Stimulated activated CD4-positive, alpha-beta T cell treated with anti-CD3 and anti-CD28 coated beads, Interleukin-15, amount 100 ng/mL, for 24 hours (primary cell): ENCODE measurements at places on chromosomes 7 and 10.
A peak's percentile ranks its signal among the peaks of the same experiment; 100 is the strongest.

DNA sequence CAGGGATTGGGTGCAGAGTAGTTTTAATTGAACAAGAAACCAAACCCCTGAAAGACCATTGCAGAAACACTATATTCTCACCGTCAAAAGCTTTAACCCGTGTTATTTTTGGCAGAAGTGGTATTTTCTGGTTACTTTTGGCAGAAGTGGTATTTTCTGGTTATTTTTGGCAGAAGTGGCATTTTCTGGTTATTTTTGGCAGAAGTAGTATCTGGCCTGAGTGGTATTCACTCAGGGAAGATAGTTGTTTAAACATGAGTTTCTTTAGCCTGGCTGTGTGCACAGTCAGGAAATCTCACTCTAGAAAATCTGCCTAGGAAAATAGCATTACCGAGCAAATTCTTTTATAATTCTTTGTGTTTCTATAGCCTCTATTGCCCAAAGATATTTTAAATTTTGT lies 322.7 kb downstream of the GFRA1 start:
- DNase-seq, result no peak

DNA sequence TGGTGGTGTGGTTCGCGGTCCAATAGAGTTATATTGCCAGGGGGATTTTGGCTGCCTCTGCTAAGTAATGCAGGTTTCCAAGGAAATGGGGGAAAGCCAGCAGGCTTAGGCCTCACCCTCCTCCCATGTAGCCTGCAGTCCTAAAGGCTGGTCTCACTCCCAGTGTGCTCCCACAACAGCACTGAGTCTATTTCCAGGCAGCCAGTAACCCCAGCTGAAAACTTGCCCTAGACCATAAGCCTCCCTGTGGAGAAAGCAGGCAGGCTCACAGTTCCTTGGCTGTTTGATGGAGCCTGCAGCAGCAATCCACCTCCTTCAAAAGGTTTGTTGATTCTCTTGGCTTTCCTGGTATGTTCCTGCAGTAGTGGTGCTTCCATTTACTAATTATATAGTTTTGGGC lies 220.0 kb upstream of the ZNF804B start:
- DNase-seq, result no peak

DNA sequence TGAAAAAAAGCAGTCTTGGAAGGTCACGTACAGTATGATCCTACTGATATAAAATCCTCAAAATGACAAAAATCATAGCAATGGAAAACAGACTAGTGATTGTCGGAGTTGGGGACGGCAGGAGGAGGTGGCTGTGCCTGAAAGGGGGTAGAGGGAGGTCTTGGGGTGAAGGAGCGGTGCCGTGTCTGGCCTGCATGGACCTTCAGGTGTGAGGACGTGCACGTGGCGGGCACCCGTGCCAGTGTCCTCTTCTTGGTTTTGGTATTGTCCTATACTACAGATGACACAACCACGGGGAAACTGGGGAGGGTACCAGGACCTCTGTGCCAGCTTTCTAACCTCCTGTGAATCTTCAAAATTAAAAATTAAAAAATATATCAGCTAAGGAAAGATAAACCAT lies 73.0 kb downstream of the COBL start:
- DNase-seq, result no peak

- no peak for DNase-seq
These were observed 23.0 kb downstream of the TMEM120A start for GRCh38 chr7:75971309-75971960.

DNA sequence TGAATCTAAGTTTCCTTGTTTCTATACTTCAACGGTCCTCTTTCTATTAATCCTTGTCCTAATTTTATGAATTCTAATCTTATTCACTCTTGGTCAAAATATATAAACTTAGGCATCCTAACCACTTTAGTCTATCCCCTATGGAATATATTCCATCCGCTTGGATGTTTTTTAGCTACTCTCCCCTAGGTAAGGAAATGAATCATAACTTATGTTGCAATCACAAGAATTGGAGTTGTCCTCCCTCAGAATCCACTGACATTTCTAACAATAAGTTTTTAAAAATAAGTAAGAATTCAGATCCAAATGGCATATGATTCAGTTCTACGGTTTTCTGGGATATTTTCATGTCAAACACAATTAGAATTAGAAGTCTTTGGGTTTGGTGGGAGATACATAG lies 1081.6 kb downstream of the SORCS1 start:
- DNase-seq, result no peak

GRCh38 chr10:75236178-75236825 lies 545 bp upstream of the COMTD1 start:
- DNase-seq, result no peak

DNA sequence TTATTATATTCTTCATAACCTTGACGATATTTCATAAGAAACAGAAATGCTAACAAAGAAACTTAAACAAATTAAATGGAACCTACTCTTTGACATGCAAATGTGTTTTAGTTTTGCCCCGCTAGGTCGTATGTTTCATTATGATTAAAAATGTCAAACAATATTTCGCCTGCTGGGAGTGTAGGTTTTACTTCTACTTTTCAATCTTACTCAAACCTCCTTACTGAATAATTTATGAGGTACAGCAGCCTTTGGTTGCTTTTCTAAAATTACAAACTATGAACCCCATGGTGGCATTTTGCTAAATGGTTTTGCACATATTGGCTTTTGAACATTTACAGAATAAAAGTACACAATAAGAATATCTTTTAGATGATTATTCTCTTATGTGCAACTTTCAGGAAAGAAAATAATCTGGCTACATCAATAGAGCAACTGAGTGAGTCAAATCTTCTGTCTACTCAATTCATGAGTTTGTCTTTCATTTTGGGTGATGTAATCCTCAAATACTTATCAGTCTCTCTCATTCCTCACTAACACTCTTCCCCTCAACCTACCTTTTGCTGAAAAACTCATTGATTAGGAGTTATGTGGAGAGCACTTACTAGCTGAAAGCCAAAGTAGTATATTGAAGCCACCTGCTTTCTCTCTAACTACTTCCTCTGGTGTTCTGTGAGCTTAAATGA lies 1226.4 kb downstream of the XPNPEP1 start:
- DNase-seq, result no peak

- peak; percentile 49 for DNase-seq
These were observed 33.8 kb upstream of the ZFAND2A start for GRCh38 chr7:1193593-1194424.

DNA sequence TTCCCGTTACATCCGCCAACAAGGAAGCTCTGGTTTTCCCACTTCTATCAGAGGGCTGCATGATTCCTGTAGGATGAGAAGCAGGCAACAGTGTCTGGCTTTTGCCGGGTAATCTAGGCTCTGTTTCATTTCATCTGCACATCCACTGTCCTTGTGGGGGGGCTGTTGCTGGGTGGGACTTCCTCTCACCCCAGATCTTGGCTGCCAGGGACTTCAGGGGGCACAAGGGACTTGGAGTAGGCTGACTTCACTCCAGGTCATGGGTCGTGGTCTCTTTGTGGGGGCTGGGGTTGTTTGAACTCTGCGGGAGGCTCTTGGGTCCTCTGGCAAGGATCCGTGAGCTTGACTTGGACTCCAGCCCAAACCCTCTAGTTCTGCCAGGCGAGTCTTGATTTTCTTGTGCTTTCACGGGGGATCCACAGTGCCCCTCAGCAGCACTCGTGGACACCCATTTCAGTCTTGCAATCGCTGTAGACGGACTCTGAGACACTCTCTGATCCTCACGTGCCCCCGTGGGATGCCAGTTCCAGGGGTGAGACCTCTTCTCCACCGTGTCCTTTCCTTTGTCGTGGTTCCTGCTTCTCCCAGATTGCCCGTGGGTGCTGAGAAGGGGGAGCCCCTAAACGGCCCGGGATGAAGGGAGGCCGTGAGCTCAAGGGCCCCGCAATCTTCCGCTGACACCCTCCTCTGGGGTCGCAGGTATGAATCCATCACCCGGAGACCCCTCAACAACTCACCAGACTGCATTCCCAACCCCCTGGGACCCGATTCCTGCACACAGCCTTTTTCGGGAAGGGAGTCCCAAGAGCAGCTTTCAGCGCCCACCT lies 21.4 kb upstream of the ZNF273 start:
- no peak for DNase-seq

DNA sequence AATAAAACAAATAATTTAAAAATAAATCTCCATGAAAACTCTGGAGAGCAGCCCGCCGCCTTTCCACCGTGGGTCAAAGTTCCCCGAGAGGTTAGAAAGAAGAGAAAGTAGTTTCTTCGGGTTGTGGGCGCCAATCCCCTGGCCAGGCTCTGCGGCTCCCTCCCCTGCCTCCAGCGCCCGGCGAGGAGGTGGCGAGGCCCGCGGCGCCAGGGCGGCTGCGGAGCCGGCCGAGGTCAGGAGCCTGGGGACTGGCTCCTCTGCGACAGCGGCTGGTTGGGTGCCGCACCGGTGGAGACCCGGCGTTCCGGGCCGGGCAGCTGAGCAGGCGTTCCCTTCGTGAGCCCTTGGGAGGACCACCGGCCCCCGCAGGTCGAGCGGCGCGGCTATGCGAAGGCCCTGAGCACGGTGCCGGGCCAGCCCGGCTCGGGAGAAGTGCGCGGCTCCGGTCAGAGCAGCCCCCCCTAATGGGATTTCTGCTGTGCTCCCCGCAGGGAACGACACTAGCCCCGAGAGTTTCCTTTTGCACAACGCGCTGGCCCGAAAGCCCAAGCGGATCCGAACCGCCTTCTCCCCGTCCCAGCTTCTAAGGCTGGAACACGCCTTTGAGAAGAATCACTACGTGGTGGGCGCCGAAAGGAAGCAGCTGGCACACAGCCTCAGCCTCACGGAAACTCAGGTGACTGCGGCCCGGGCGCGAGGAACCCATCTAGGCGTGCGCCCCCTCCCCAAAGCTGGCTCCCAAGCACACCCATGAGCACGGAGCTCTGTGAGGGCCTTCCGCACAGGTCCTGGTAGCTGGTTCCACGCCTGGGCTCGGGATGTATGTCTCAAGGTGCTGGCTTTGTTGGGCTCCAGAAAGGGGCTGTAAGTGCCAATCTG lies 2.8 kb downstream of the EMX2 start:
- DNase-seq, result no peak

- DNase-seq, result peak; percentile 36
These were observed 83.0 kb upstream of the ADRB1 start for GRCh38 chr10:113960617-113961181.

DNA sequence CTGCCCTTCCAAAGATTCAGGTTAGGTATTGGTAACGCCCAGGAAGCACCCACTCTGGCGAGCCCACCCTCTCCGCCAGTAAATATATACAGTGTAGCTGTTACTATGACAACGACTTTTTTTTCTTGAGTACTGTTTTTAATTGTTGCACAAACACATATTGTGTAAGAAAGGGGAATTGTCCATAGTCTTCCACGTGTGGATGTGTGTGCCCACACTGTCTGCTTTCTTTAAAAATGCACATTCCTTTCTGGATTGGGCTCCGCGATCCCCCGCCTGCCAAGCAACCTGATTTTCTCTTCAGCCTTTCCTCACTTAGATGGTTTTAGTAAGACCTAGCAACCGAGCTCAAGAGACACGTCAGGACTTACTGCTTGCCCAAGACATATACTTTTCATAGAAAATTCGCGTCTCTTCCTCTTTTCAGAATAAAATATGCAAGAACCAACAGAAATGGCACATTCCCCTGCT lies 247.8 kb downstream of the EBF3 start:
- DNase-seq, result no peak

- DNase-seq, result no peak
These were observed 3.5 kb downstream of the SH2D4B start for GRCh38 chr10:80540981-80541750.

DNA sequence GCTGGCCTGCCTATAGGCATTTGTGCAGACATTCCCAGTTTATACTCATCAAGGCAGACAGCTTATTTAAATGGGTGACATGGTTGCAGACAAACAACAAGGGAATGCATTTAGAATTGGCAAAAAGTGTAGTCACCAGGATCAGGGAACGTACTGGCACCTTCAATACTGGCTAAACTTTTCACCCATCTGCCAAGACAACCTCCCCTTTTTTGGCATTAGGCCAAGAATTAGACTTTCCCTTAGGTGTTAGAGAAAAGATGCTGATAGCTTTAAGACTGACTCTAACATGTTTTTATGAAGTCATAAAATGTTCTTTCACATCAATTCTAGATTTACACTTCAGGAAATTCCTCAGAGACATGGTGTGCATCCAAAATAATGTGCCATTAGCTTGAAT lies 365.9 kb downstream of the PHTF2 start:
- DNase-seq, result no peak

- DNase-seq, result no peak
These were observed 3.4 kb downstream of the INHBA start for GRCh38 chr7:41699516-41699915.

DNA sequence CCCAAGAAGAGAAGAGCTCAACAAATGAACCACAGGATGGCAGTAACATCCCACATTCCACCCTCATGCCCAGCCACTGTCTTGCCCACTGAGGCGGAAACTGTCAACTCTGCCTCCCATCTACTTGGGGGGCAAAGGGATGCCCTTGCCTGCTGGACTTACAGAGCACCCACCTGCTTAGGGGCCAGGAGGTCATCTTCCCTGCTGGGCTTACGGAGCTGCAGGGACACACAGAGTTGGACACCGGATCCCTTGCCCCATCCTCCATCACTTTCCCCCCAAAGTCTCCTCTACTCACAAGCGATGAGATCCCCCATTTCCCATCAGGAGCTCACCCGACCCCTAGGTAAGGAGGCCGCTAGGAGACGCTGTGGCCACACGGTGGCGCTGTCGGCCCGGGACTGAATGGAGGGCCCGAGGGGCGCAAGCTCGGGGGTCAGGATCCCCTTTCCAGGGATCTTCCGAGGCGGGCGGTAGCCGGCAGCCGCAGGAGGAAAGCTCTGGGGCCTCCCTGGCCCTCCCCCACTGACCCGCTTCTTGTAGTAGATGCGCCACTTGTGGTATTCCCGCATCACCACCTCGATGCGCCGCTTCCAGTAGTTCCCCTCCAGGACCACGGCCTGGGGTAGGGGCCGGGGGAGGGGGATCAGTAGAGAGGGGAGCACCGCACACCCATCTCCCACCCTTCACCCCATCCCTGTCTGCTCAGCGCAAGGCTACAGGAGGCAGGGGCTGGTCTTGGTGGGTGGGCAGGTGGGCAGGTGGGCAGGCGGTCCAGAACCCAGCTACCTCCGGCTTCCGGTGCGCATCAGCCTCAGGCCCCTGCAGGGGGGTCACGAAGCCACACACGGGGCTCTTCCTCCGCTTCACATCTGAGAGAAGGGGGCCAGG lies 17.3 kb downstream of the MLXIPL start:
- peak; percentile 72 for DNase-seq

GRCh38 chr7:26278770-26279169 lies 12.9 kb upstream of the SNX10 start:
- DNase-seq, result no peak

GRCh38 chr7:7920481-7920880 lies 48.1 kb upstream of the GLCCI1 start:
- peak; percentile 4 for DNase-seq

DNA sequence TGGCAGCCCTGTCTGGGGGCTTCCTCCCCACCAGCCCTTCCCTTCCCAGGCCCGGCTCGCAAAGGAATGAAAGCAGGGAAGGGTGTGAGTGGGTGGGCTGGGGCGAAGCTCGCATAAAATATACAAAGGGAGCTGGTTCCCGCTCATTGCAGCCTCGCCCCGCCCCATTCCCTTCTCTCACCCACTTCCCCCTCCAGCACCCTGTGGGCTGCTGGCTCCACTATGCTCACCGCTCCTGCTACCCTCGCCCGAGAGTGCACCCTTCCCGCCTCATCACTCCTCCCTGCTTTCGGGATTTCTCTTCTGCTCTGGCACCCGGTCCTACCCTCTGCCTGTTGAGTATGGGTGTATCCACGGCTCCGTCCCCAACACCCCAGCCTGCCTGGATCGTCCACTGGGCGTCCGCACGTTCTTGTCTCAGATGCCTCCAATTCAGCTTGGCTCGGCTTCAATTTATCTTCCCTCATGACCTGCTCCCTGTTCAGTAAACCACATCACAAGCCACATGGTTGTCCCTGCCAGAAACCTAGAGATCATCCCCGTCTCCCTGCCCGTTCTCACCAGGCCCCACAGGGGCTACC lies 14.4 kb upstream of the TTYH3 start:
- DNase-seq, result no peak

GRCh38 chr10:10956681-10957542 lies 60.8 kb upstream of the CELF2 start:
- DNase-seq, result no peak
